Dermis lymphatic vessel endothelial cell (primary cell): ENCODE measurements at places on chromosomes 2 and 18. TPM values are rescaled to one million over a fixed set of nuclear protein-coding genes. Genes with fewer than 3 reads are reported as not detected.

CFAP53 gene
- total RNA-seq: under 0.01 and 0.17 TPM in 2 replicates

SLC5A7 gene
- total RNA-seq: not detected in 2 replicates

UGT1A8 gene
- not detected in 2 replicates for total RNA-seq

ADD2 gene
- 2.1 and 23.2 TPM in 2 replicates for total RNA-seq

SP140 gene
- 0.17 TPM in 1 of 2 replicates, not detected in the other for total RNA-seq

PSTPIP2 gene
- 0.22 and 0.95 TPM in 2 replicates for total RNA-seq
